ENCODE measurements at places on chromosomes 13 and 19. TPM values are rescaled to one million over a fixed set of nuclear protein-coding genes. Genes with fewer than 3 reads are reported as not detected.

GRCh38 chr13:87129602-87130300 lies 541.4 kb upstream of the SLITRK5 start:
- H3K27ac ChIP-seq = no peak overlapping the region
- DNase-seq = no peak
- no peak overlapping the region for H3K4me3 ChIP-seq
- H3K4me1 ChIP-seq = no peaks in the 10 kb centered on the region
- H3K36me3 ChIP-seq = no peaks in the 10 kb centered on the region

- no peak for DNase-seq
- H3K27ac ChIP-seq = no peak overlapping the region
- no peaks in the 10 kb centered on the region for H3K36me3 ChIP-seq
- H3K27me3 ChIP-seq = no peaks in the 10 kb centered on the region
- no peaks in the 10 kb centered on the region for H3K4me1 ChIP-seq
Observed at GRCh38 chr13:89310943-89311672, 1639.9 kb downstream of the SLITRK5 start.

DNA sequence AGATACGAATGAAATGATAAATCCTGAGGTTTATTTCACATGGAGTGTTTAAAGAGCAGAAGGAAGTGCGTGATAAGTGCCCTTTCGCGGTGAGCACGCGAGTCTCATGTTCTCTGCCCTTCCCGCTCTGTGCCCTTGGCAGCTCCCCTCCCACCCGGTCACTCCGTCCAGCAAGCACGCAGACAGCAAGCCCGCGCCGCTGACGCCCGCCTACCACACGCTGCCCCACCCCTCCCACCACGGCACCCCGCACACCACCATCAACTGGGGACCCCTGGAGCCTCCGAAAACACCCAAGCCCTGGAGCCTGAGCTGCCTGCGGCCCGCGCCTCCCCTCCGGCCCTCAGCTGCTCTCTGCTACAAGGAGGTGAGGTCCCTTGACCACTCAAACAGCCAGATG lies 37.4 kb upstream of the TEX29 start:
- H3K4me1 ChIP-seq = peaks cover 15% of the 10 kb centered on the region
- no peak overlapping the region for H3K4me3 ChIP-seq
- DNase-seq = no peak
- H3K36me3 ChIP-seq = peaks cover 100% of the 10 kb centered on the region

GRCh38 chr19:55258476-55258827 lies 365 bp downstream of the PPP6R1 start:
- peaks cover 53% of the 10 kb centered on the region for H3K4me1 ChIP-seq
- peak overlapping the region; percentile 89 for H3K27ac ChIP-seq
- H3K27me3 ChIP-seq = no peaks in the 10 kb centered on the region
- DNase-seq = peak; percentile 60

DNA sequence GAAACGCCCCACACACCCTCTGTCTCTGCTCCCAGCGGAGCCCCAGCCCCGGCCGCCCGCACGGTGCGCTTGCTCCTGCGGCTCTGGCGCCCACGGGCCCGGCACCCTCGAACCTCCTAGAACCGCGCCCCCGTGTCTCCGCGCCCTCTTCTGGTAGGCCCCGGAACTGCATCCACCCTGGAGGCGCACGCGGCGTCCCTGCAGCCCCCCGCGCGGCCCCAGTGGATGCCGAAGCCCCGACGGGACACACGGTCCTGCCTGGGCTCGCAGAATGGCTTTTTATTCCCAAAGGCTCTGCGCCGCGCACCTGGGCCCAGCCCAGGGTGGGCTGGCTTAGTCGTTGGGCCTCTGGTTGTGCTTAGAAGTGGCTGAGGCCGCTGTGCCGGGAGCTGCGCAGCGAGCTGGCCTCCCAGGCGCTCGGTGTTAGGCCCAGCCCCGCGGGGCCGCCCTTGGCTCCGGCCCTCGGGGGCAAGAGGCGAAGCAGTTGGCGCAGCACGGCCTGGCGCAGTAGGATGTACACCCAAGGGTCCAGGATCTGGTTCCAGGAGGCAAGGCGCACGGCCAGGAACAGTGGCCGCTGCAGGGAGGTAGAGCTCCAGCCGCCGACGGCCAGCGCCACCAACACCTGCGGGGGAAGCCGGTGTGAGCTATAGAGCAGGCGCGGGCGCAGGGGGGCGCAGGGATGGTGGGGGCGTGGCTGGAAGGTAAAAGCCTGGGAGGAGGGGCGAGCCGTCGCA lies 2.8 kb downstream of the PTGER1 start:
- peaks cover 32% of the 10 kb centered on the region for H3K4me1 ChIP-seq
- H3K27ac ChIP-seq = no peak overlapping the region
- peak overlapping the region; percentile 39 for H3K4me3 ChIP-seq

DNA sequence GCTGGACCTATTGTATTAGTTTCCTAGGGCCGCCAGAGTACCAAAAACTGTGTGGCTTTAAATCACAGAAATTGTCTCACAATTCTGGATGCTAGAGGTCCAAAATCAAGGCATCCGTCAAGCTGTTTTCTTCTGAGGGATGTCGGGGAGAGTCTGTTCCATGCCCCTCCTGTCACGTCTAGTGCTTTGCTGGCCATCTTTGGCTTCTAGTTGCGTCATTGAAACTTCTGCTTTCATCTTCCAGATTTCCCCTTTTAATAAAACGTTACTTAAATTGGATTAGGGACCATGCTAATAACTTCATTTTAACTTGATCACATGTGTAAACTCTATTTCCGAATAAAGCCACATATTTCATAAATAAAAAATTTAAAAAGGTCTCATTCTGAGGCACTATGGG lies 47.5 kb downstream of the TRPM4 start:
- peaks cover 70% of the 10 kb centered on the region for H3K36me3 ChIP-seq
- H3K4me1 ChIP-seq = no peaks in the 10 kb centered on the region
- H3K27ac ChIP-seq = no peak overlapping the region
- DNase-seq = no peak

GRCh38 chr19:4115050-4115817 lies 8.7 kb downstream of the MAP2K2 start:
- peaks cover 81% of the 10 kb centered on the region for H3K36me3 ChIP-seq
- H3K27ac ChIP-seq = peak overlapping the region; percentile 41

GRCh38 chr19:40530091-40530901 lies 46.4 kb upstream of the SHKBP1 start:
- H3K27me3 ChIP-seq = no peaks in the 10 kb centered on the region
- no peak overlapping the region for H3K4me3 ChIP-seq
- peaks cover 10% of the 10 kb centered on the region for H3K4me1 ChIP-seq
- H3K36me3 ChIP-seq = no peaks in the 10 kb centered on the region
- H3K27ac ChIP-seq = no peak overlapping the region

GRCh38 chr13:40635315-40635995 lies 31.0 kb downstream of the FOXO1 start:
- H3K27ac ChIP-seq = no peak overlapping the region
- H3K4me3 ChIP-seq = no peak overlapping the region
- H3K36me3 ChIP-seq = no peaks in the 10 kb centered on the region
- H3K27me3 ChIP-seq = no peaks in the 10 kb centered on the region

GRCh38 chr19:10517361-10517759 lies at the start of gene S1PR5:
TSS of gene S1PR5 (minus strand) at chr19:10517447. CDS start at chr19:10515011, 2,436 bp downstream.
- H3K4me1 ChIP-seq = peaks cover 30% of the 10 kb centered on the region
- peak within 1 kb of the TSS; percentile 43 for H3K4me3 ChIP-seq
- no peaks in the 10 kb centered on the region for H3K36me3 ChIP-seq
- H3K27ac ChIP-seq = no peak within 1 kb of the TSS
- DNase-seq = no peak
- H3K27me3 ChIP-seq = peaks cover 85% of the 10 kb centered on the region

GRCh38 chr13:42047561-42048341 lies 697 bp upstream of the DGKH start:
- peak overlapping the region; percentile 84 for H3K27ac ChIP-seq
- peak overlapping the region; percentile 84 for H3K4me3 ChIP-seq
- DNase-seq = peak; percentile 58

GRCh38 chr13:92829930-92830329 lies 396.7 kb upstream of the GPC6 start:
- no peaks in the 10 kb centered on the region for H3K4me1 ChIP-seq

- no peak for DNase-seq
- H3K4me1 ChIP-seq = no peaks in the 10 kb centered on the region
- no peak overlapping the region for H3K4me3 ChIP-seq
- no peak overlapping the region for H3K27ac ChIP-seq
- H3K36me3 ChIP-seq = no peaks in the 10 kb centered on the region
- no peaks in the 10 kb centered on the region for H3K27me3 ChIP-seq
Observed at GRCh38 chr13:101567841-101568240, 115.4 kb downstream of the ITGBL1 start.

DNA sequence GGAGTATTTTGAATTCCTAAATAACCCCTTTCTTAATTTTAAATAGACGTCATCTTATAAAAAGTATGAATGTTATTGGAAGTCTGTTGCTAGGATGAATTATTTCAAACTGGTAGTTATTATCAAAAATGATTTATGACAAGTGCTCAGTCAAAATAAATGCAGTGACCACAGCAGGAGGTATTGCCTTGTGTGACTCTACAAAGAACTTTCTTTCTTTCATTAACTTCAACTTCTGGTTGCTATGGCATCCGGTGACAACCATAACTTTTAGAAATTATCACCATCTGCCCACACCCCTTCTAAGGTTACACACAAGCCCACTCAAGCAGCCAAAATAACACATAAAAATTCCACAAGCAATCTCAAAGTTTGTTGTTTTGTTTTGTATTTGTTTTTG lies 189.9 kb downstream of the DACH1 start:
- H3K4me1 ChIP-seq = no peaks in the 10 kb centered on the region
- no peak overlapping the region for H3K27ac ChIP-seq
- no peak for DNase-seq
- H3K36me3 ChIP-seq = no peaks in the 10 kb centered on the region

DNA sequence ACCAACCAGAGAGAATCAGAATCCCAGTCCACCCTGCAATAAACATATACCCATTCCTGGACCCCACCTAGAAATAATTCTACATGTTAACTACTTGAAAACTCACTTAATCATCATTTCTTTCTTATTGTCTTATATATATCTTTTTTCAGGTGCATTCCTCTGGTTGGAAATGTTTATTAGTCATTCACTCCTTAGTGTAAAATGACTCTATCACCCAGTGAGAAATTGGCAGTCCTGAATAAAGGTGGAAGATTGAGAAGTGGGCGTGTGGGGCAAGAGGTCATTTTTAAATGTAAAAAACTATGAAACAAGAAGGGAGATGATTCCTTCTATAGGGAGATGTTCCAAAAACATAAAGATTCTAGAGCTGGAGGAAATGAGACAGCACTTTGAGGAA lies 101.2 kb upstream of the MBNL2 start:
- H3K27ac ChIP-seq = no peak overlapping the region
- no peak for DNase-seq
- no peaks in the 10 kb centered on the region for H3K36me3 ChIP-seq
- peaks cover 42% of the 10 kb centered on the region for H3K4me1 ChIP-seq
- H3K4me3 ChIP-seq = no peak overlapping the region

DNA sequence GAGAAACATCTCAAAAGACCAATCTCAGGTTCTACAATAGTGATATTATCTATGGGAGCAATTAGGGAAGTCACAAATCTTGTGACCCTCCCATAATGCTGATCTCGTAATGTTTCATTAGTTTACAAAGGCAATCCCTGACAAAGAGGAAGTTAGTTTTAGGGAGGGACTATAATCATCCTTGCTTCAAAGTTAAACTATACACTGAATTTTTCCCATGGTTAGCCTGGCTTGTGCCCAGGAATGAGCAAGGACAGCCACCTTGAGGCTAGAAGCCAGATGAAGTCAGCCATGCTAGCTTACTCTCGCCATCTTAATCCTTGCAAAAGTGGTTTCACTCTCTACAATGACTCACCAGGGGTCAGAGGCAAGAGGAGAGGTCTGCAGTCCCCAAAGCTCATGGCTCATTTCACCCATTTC lies 5.4 kb downstream of the CEACAM3 start:
- no peak overlapping the region for H3K4me3 ChIP-seq
- DNase-seq = no peak
- H3K27me3 ChIP-seq = no peaks in the 10 kb centered on the region

GRCh38 chr13:33683376-33683775 lies 134.6 kb upstream of the RFC3 start:
- peaks cover 12% of the 10 kb centered on the region for H3K4me1 ChIP-seq
- DNase-seq = no peak
- H3K4me3 ChIP-seq = no peak overlapping the region
- H3K27ac ChIP-seq = no peak overlapping the region
- H3K27me3 ChIP-seq = no peaks in the 10 kb centered on the region

DNA sequence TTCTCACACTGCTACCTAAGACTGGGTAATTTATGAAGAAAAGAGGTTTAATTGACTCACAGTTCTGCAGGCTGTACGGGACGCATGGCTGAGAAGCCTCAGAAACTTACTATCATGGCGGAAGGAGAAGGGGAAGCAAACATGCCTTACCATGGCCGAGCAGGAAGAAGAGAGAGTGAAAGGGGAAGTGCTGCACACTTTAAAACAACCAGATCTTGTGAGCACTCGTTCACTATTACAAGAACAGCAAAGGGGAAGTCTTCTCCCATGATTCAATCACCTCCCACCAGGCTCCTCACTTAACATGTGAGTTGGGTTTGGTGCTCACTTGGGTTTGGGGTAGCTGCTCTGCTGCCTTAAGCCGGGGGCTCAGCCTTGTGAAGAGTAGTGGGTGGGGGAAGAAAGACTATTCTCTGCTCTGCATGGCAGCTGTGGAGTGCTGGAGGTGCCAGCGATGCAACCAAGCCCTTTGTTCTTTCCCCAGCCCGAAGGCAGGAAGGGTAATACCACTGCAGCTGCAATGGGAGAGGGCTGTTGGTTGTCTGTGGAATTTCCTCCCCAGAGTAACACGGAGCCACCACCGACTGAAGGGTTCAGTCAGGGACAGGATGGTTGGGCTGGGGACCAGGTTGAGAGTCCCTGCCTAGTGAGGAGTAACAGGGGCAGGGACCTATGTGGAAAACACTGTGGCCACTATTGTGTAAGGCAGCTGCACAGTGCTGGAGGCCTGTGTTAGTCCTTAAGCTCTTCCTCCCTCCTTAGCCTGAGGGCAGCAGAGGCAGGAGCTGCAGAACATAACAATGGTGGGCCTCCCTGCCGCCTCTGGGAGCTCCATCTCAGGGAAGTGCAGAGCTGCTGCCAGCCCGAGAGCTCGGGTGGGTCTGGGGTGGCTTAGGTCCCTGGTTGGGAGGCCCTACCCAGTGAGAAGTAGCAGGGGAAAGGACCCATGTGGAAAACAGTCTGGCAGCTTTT lies 1262.5 kb downstream of the EFNB2 start:
- no peak for DNase-seq
- no peaks in the 10 kb centered on the region for H3K4me1 ChIP-seq
- no peaks in the 10 kb centered on the region for H3K36me3 ChIP-seq
- H3K27ac ChIP-seq = no peak overlapping the region
- no peaks in the 10 kb centered on the region for H3K27me3 ChIP-seq
- H3K4me3 ChIP-seq = no peak overlapping the region

Gene METTL21C
- not detected for total RNA-seq

Gene CGB1
- not detected for total RNA-seq

Gene ARRDC5
- 0.83 TPM for total RNA-seq

Gene STOML3
- total RNA-seq = 2.7 TPM

Gene CPB2
- total RNA-seq = 33.5 TPM

Gene NCR1
- 2.4 TPM for total RNA-seq

Gene ZNF324B
- total RNA-seq = 8.3 TPM

Gene EID2
- total RNA-seq = 12.8 TPM

Measured in lower lobe of right lung (tissue), 2 donors.